ENCODE measurements at places on chromosomes 3 and 15.

GRCh38 chr3:12197475-12197874 is 38.8 kb upstream of the TIMP4 start:
- no peak for DNase-seq

- DNase-seq, result no peak
These were observed 233.2 kb downstream of the RPLP1 start for GRCh38 chr15:69685512-69686452.

DNA sequence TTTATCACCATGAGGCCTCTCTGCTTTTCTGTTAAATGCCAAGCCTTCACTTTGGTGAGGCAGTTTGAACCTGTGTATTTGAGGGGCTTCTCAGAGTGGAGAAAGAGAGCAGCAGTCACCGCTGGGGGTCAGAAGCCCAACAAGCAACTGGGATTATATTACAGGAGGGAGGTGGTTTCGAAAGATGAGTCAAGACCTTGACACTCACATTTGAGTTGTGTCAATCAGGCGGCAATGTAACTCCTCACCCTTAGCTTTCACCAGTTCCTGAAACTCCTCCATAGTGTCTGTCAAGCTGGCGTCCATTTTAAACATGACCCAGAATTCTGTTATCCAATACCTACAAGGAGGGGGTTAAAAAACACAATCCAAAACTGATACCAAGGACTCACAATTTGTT is 46.5 kb downstream of the RASGRP1 start:
- no peak for DNase-seq

DNA sequence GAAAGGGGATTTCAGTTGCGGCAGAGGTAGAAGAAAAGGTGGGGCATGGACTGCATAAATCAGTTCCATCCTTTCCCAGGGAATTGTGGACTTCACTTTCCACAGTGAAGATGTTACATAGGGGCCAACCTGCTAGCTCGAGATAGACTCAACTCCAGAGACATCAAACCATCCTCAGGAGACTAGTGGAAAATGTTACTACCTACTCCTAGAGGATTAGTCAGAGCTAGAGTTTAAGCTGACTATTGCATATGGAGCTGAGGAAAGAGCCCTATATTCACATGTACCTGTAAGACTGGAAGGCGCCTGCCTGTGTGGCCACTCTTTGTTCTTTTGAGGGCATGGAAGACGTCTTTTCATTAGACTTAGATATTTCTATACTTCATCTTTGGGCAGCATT is 69.2 kb downstream of the KLHL25 start:
- DNase-seq, result no peak

DNA sequence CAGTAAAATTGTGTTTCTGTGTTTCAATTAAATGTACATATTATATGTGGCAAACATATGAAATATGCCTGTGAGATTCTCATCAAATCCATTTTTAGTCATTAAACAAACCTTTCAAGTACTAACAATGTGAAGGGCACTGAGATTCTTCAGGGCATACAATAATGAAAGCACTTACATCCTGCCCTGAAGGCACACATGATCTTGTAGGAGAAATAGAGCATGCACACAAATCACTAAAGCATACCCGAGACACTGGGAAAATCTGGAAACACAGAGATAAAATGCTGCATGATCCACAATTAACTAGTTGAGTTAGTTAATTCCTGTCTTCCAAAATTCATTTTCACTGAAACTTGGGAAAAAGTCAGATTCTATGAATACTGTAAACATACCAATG is 810.5 kb upstream of the NECTIN3 start:
- DNase-seq, result no peak

GRCh38 chr3:192409838-192410683 is 317.3 kb downstream of the FGF12 start:
- no peak for DNase-seq

DNA sequence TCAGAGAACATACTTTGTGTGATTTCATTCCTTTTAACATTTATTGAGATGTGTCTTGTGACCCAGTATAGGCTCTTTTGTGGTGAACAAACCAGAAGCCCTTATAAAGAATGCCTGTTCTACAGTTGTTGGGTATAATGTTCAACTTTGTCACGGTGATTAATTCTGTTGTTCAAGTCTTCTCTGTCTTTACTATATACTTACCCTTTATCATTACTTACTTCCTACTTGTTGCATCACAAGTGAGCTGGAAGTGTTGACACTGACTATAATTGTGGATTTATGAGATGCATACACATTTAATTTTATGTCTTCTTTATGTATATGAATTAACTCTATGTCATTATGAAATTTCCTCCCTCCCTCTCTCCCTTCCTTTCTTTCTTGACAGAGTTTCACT is 59.7 kb upstream of the TBL1XR1 start:
- DNase-seq, result no peak

GRCh38 chr15:37794947-37795346 is 139.5 kb upstream of the TMCO5A start:
- DNase-seq, result no peak

GRCh38 chr15:72182673-72183072 is 14.9 kb downstream of the GRAMD2A start:
- no peak for DNase-seq

DNA sequence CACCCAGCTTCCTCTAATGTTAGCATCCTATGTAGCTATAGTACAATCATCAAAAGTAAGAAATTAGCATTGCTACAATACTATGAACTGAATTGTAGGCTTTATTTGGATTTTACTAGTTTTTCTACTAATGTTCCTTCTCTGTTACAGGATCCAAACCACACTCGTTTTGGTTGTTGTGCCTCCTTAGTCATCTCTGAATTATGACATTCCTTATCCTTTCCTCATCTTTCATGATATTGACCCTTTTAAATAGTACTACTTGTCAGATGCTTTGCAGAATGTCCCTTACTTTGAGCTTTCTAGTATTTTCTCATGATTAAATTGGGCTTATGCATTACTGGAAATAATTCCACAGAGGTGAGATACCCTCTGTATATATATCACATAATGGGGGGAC is 265.4 kb downstream of the VPS13C start:
- no peak for DNase-seq

DNA sequence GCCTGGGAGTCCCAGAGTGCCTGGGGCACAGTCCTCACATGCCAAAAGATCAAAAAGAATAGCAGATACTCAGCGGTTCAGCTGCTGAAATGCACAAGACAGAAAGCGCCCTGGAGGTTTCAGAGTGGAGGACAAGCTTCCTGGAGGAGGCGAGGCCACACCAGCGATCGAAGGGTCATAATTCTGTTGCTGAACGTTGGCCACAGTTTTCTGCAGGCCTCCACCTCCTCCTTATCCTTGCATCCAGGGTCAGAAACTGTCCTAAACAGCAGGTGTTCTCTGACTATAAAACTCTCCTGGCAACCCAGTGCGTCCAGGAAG is 220.3 kb upstream of the LINGO1 start:
- DNase-seq, result no peak

GRCh38 chr3:53071882-53072431 is 26.1 kb upstream of the SFMBT1 start:
- no peak for DNase-seq

All from substantia nigra (tissue), 51 donors.